Caco-2 (cell line): ENCODE measurements at places on chromosomes 16 and 17. TPM values are rescaled to one million over a fixed set of nuclear protein-coding genes. Genes with fewer than 3 reads are reported as not detected.
A peak's percentile ranks its signal among the peaks of the same experiment; 100 is the strongest.

Gene PROCA1
- 4.1 and 4.4 TPM in 2 replicates for total RNA-seq

- no peak overlapping the region for H3K4me3 ChIP-seq
- peaks cover 10% of the 10 kb centered on the region; the same call in 1 of the 2 replicates for H3K4me1 ChIP-seq
- DNase-seq, result peak; percentile 53
- H3K36me3 ChIP-seq, result no peaks in the 10 kb centered on the region
- H3K27ac ChIP-seq, result no peak overlapping the region
Observed at GRCh38 chr17:64281962-64282752, 19.1 kb upstream of the TEX2 start.

DNA sequence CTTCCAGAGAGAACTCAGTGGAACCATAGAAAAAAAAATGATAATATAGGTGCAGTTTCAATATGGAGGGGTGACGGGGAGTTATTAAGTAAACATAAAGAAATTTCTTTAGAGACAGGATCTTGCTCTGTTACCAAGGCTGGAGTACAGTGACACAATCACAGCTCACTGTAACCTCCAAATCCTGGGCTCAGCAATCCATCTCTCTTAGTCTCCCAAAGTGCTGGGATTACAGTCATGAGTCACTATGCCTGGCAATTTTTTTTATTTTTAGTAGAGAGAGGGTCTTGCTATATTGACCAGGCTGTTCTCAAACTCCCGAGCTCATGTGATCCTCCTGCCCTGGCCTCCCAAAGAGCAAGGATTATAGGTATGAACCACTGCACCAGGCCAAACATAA is 48.8 kb downstream of the NLRC5 start:
- H3K27ac ChIP-seq, result no peak overlapping the region
- H3K36me3 ChIP-seq, result no peaks in the 10 kb centered on the region
- H3K27me3 ChIP-seq, result no peaks in the 10 kb centered on the region
- no peak overlapping the region for H3K4me3 ChIP-seq
- no peaks in the 10 kb centered on the region for H3K4me1 ChIP-seq

Gene STAT5A
- 2.4 and 3.2 TPM in 2 replicates for total RNA-seq

DNA sequence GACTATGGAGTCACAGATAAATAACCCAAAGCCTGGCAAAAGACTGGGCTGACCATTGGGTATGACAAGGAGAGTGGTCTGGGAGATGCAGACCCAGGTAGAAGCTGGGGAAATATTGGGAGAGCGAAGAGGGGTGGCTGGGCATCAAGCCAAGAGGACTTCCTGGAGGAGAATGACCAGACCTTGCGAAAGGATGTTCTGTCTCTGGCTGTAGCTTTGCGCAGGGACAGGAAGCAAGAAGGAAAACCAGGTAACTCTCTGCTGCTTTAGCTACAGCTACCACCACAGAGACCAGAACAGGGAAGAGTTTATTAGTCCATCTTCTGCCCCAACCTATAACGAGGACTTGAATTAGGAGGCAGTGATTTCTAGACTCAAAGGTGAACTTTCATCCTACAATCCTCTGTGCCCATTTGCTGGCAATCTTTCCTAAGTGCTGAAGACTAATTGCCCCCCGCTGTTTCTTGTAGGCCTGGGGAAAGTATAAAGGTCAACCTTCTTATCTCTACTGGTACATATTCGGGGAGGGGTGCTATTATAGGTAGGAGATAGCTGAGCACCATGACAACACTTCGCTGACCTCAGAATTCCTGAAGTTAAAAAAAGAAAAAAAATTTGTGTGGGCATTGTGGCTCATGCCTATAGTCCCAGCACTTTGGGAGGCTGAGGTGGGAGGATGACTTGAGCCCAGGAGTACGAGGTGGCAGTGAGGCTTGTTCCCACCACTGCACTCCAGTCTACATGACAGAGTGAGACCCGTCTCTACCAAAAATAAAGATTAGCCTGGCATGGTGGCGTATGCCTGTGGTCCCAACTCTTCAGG is 19.1 kb upstream of the KIFC3 start:
- H3K36me3 ChIP-seq, result no peaks in the 10 kb centered on the region
- peaks cover 88% of the 10 kb centered on the region for H3K4me1 ChIP-seq
- no peaks in the 10 kb centered on the region for H3K27me3 ChIP-seq
- H3K4me3 ChIP-seq, result no peak overlapping the region

DNA sequence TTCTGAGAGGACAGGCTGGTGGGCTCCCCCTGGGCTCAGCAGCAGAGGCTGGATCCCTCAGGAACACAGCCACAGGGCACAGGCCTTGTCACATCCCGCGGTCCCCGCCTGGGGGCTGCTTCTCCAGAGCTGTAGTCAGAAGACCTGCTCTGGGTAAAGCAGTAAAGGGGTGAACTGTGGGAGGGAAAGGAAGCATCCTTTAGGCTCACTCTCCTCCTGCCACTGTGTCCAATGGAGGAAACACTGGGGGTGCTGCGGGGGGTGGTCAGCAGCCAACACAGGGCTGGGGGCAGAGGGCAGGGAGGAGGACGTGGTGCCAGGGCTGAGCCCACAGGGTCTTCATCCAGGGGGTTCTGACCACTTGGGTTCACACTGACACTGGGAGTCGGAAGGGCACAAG is 5.0 kb upstream of the SLC38A8 start:
- no peaks in the 10 kb centered on the region for H3K27me3 ChIP-seq
- H3K36me3 ChIP-seq, result peaks cover 4% of the 10 kb centered on the region
- H3K4me1 ChIP-seq, result peaks cover 25% of the 10 kb centered on the region
- no peak for DNase-seq
- no peak overlapping the region for H3K27ac ChIP-seq

DNA sequence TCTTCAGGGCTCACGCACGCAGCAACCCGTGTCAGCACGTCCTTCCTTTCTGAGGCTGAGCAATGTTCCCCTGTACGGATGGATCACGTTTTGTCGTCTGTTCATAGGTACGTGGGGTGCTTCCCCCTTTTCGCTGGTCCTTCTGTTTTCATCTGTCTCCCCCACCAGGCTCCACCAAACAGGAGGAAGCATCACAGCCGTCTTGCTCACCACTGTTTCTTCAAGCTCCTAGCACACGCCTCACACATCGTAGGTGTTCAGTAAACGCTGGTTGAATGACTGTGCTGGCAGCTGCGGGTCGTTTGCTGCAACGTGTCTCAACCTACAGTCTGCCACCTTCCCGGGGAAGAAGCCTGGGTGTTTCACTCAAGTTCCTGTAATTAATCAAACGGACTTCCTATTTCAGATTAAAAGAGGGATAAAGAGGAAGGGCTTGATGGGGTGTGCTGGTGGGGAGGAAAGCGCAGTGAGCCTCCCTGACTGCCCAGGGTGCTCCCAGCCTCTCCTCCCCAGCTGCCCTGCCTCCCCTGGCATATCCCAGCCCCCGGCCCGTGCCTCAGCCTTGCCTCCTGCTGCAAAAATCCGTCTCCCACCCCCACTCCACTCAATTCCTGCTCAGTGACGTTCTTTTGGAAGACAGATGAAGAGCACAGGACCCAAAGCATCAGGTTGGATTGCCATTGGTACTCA is 76.7 kb upstream of the DOC2B start:
- H3K4me1 ChIP-seq, result no peaks in the 10 kb centered on the region
- H3K4me3 ChIP-seq, result no peak overlapping the region
- H3K27ac ChIP-seq, result no peak overlapping the region
- DNase-seq, result no peak
- H3K27me3 ChIP-seq, result no peaks in the 10 kb centered on the region

- H3K36me3 ChIP-seq, result peaks cover 2% of the 10 kb centered on the region
- no peaks in the 10 kb centered on the region for H3K27me3 ChIP-seq
- DNase-seq, result no peak
- H3K4me1 ChIP-seq, result no peaks in the 10 kb centered on the region
- peak overlapping the region; percentile 1 for H3K27ac ChIP-seq
- H3K4me3 ChIP-seq, result no peak overlapping the region
Observed at GRCh38 chr16:10561001-10561400, 19.4 kb downstream of the EMP2 start.

DNA sequence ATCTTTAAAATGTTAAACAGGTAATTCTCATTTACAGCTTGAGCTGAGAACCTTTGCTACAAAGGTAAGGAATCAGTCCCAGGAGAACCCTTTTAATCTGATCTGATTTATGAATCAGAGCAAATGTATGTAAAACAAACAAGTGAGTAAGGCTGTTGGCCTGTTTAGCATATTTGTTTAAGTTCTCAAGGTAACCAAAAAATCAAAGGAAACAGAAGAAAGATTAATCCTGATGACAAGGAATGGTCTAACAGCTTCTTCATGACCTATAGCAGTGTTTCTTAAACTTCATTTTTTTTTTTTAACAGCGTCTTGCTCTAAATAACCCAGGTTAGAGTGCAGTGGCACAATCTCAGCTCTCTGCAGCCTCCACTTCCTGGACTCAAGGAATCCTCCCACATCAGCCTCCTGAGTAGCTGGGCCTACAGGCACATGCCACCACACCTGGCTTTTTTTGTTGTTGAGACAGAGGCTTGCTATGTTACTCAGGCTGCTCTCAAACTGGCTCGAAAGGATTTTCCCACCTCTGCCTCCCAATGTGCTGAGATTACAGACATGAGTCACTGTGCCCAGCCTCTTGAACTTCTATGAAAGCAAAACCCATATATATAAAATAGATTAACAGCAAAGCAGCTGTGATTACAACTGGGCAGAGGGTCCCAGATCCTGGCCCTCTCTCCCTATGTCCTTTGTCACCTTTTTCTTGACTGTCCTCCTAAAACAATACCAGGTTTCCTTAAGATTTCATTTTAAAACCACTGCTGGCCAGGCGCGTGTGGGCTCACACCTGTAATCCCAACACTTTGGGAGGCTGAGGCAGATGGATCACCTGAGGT is 5.1 kb upstream of the JPT1 start:
- peaks cover 27% of the 10 kb centered on the region for H3K4me1 ChIP-seq
- H3K36me3 ChIP-seq, result no peaks in the 10 kb centered on the region
- no peak for DNase-seq

- H3K4me3 ChIP-seq, result no peak overlapping the region
- peaks cover 1% of the 10 kb centered on the region for H3K36me3 ChIP-seq
- no peak for DNase-seq
- no peak overlapping the region for H3K27ac ChIP-seq
- peaks cover 7% of the 10 kb centered on the region for H3K4me1 ChIP-seq
Observed at GRCh38 chr17:63437287-63438091, 8.6 kb downstream of the CYB561 start.

- H3K36me3 ChIP-seq, result no peaks in the 10 kb centered on the region; the same call in 1 of the 2 replicates
- H3K4me3 ChIP-seq, result no peak overlapping the region
- H3K27me3 ChIP-seq, result no peaks in the 10 kb centered on the region
- no peaks in the 10 kb centered on the region for H3K4me1 ChIP-seq
Observed at GRCh38 chr17:3658784-3659449, 9.5 kb downstream of the TAX1BP3 start.

Gene TEX2
- 19.3 and 20.2 TPM in 2 replicates for total RNA-seq

GRCh38 chr16:9012848-9013507 is 49.3 kb upstream of the USP7 start:
- no peaks in the 10 kb centered on the region for H3K4me1 ChIP-seq
- no peaks in the 10 kb centered on the region for H3K27me3 ChIP-seq
- no peak for DNase-seq
- H3K27ac ChIP-seq, result no peak overlapping the region
- no peak overlapping the region for H3K4me3 ChIP-seq
